ENCODE measurements at places on chromosomes 11 and 22.
A peak's percentile ranks its signal among the peaks of the same experiment; 100 is the strongest.

- DNase-seq = no peak
Observed at GRCh38 chr11:105858841-105859240, 163.2 kb downstream of the MSANTD4 start.

DNA sequence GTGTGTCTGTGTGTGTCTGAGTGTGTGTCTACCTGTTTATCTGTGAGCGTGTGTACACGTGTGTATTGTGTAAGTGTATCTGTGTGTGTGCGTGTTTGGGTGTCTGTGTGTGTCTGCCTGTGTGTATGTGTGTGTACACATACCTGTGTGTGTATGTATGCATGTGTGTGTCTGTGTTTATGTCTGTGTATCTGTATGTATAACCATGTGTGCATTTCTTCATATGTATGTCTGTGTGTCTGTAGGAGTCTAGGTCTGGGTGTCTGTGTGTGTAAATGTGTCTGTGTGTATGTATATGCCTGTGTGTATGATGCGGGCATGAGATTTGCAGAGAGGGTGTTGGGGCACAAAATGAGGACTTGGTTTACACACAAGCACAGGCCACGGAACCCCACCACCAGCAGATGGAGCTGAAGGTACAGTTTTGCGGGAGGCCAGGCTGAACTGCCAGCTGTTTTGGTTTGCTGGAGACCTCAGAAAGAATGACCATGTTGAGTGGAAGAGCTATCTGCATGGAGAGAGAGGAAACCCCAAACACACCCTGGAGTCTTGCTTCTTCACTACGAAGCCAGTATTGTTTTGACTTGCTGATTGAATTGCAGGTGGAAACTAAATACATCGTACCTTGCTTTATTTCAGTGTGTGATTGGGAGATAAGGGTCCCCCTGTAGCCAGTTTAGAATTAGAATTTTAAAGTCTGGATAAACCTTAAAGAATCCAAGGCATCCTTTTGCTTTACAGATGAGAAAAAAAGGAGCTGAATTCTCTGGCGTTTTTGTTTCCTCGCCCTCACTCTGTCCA is 497.2 kb downstream of the NTM start:
- peak; percentile 56 for DNase-seq

DNA sequence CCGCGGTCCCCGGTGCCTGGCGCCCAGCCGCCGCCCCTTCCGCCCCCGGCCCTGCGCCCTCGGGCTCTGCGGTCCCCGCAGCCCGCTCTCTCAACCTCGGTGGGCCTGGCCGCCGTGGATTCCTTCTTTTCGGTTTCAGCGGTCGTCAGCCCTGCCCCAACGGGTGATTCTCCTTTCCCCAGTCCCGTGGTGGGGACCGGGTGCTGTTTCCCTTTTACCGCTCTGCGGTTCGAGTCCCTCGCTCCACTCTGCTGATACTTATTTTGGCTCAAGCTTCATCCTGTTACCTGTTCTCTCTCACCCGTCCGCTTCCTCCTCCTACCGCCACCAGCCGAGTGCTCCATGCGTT is 494 bp downstream of the ZDHHC5 start:
- peak; percentile 63 for DNase-seq

- no peak for DNase-seq
Observed at GRCh38 chr11:11446967-11447366, 93.9 kb upstream of the CSNK2A3 start.

GRCh38 chr11:61359516-61359915 is 2.2 kb downstream of the CYB561A3 start:
- no peak for DNase-seq

DNA sequence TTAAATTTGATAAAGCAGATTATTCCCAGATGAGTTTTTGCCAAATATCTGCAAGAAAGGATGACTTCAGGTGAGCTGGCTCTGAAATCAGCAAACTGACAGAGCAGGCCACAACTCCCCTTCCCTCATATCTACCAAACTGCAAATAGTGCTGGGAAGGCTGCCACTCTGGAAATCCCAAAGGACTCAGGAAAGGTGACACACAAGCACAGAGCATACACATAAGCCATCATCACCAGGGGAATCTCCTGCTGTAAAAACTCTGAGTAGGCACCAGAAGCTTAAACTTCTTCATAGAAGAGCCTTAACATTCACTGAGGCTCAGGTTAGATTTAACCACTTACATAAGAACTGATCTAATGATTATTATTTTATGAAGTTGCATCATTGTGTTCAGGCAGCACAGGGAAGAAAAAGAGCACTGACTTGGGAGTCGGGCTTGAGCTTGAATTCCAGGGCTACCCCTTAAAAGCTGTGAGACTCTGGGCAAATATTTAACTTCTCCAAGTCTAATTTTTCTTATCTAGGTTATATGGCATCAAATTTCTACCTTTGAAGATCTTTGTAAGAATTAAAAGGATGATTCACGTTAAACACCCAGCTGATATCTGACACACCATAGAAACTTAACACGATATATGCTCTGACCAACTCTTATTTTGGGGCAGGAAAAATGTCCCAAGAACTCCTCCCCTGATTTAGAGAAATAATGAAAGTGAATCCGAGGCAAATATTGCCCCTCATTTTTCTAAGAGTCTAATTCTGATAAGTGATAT is 15.0 kb downstream of the SYTL2 start:
- no peak for DNase-seq

DNA sequence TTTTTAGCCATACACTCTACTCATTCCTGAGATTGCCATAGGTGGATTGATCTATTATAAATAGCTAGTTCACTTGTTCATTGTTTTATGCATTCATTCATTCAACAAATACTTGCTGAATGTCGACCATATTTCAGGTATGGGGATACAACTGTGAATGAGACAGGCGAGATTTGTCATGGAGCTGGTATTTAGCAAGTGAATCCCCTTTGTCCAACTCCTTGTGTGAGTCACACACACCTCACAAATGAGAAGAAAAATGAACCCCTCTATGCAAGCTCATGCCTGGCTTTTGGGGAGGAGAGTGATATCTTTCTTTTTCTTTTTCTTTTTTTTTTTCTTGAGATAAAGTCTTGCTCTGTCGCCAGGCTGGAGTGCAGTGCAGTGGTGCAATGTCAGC is 1.8 kb upstream of the AMPD3 start:
- DNase-seq = no peak

GRCh38 chr22:31662668-31663037 is 638 bp upstream of the PISD start:
- no peak for DNase-seq

DNA sequence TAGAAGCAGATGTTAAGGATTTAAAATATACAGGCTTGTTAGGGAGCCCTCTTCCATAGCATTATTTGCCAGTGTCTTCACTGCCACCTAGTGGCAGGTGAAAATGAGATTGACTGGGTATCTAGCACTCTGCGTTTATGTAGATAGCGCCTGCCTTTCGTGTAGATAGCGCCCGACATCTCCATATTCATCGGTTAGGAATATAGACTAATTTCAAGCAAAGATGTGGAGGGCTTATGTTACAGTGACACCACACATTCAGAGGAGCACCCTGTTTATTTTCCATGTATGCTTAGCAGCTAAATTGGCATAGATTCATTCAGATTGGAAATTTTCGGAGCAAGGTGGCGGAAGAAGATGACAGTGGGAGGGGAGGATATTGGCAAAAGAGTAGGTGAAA is 72.0 kb downstream of the SLC5A12 start:
- no peak for DNase-seq

DNA sequence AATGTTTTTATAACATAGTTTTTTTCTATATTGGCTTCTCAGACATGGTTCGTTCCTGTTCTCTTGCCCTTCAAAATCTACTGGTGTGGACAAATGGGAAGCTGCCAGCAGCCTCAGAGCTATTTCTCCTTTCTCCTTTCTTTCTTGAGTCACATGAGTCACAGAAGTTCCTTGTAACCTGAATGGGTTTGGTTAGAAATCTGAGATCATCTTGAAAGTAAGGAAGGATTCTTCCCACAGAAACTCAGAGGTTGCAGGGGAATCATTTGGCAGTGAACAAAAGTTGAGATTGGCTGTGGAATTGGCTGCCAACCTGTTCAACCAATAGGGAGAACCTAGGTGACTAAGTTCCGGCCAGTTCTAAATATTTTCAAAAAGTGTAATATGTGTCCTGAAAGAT is 12.5 kb downstream of the PLET1 start:
- DNase-seq = no peak

DNA sequence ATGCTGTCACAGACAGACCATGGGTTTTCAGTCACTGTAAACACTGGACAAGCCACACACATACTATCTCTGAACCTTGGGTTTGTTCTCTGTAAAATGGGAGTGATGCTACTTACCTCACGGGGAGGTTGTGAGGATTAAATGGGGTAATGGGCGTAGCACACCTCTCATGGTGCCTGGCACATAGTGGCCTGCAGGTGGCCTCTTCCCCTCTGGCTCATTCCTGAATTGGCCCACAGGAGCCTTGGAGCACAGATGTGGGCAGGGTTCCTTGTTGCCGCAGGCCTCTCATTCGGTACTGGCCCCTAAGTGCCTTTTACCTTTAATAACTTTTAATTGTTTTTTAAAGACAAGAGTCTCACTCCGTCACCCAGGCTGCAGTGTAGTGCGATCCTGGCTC is 11.7 kb downstream of the MICAL2 start:
- DNase-seq = peak; percentile 56

GRCh38 chr11:106172386-106172991 is 95.0 kb downstream of the AASDHPPT start:
- DNase-seq = no peak

GRCh38 chr22:19022755-19023154 is 86.7 kb upstream of the PRODH start:
- DNase-seq = no peak

GRCh38 chr22:33573479-33573878 is 346.8 kb downstream of the LARGE1 start:
- no peak for DNase-seq

- DNase-seq = no peak
Observed at GRCh38 chr11:91296629-91297028, 928.0 kb upstream of the FAT3 start.

GRCh38 chr22:38136607-38137006 is 26.1 kb upstream of the BAIAP2L2 start:
- no peak for DNase-seq

DNA sequence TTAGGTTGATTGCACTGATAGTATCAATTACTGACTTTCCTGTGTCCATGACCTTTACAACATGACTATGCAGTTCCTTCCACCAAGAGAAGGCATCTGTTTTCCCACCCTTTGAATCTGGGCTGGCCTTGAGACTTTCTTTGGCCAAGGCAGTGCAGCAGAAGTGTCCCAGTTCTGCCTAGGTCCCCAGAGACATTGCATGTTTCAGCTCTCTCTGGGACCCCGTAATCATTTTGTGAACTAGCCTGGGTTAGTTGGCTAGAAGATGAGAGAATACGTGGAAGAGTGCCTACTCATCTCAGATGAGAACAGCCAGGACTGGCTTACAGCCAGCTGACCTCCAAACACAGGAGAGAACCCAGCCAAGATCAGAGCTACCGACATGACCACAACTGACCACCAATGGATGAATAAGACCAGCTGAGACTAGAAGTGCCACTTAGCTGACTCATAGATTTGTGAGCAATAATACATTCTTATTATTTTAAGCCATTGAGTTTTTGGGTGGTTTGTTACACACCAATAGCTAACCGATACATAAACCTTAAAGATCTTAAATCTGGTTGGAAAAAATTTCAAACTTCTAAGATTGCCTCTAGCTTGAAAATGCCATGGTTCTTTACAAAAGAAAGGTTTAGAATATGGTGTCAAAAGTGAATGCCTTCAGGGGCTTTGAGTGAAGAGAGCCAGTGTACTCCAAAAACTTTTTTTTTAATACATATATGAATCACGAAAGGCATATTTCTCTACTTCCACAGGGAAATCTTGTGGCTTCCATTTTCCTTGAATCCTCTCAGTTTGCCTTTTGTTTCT is 145.2 kb downstream of the FBXO7 start:
- no peak for DNase-seq

- peak; percentile 60 for DNase-seq
Observed at GRCh38 chr11:36376009-36376887, 80.2 kb downstream of the PRR5L start.

DNA sequence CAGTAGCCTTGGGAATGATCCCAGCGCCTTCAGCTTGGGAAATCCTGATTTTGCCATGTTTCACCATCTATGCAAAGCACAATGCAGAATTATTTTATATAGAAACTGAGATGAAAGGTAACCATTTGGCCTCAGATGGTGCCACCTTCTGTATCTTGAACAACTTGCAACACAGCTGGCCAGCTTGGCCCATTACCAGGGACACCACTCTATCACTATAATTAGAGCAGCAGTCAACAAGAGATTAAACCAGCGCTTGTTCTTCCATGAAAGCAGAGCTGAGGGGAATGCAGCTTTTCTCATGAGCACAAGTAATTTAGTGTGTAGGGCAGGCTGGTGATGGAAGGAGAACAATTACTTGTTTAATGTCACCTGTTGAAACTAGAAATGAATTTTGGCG is 6.7 kb upstream of the ZDHHC13 start:
- DNase-seq = no peak

DNA sequence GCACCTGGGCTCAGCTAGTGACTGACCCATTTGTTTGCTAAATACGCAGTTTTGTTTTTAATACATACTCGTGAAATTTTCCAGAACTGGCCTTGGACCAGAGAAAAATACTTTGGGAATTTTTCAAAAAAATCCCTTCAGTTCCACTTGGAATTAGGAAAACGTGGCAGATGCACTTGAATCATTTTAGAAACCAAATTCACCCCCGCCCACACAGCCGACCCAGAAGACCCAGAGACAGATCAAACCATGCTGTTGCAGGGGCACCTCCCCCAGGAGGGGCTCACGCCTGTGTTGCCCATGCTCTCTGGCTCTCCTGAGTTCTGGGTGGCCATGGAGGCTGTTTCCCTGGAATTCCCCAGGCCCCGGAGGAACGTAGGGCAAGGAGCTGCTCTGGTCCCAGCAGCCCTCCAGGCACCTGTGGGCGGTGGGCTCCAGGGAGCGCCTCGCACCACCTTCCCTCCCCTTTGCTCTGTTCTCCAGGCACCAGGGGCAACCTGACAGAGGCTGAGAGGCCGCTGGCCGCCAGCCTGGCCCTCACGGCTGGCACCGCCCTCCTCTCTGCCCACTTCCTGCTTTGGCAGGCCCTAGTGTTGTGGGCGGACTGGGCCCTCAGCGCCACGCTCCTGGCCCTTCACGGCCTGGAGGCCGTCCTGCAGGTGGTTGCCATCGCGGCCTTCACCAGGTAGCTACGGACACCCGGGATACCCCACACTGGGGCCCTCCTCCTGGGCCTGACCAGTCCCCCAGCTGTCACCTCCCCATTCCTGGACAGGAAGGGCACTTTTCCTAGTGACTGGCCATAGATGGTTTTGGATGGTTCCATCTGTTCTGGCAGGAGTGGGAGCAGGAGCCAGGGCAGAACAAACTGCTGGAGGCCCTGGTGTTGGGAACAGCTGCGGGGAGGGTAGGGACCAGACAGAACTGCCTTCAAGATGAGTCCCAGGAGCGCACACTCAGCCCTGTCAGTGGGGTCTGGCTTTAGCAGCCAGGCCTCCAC is 3.3 kb upstream of the EPS8L2 start:
- DNase-seq = peak; percentile 91

- DNase-seq = no peak
Observed at GRCh38 chr22:47381240-47381639, 618.8 kb downstream of the TBC1D22A start.

- DNase-seq = peak; percentile 94
Observed at GRCh38 chr11:74018331-74019005, 9.6 kb upstream of the UCP3 start.

Data from lower lobe of right lung (tissue), 2 donors.